ENCODE measurements at places on chromosomes 1 and 21.

GRCh38 chr1:41411229-41411628, 50.0 kb downstream of the FOXO6 start:
- no peak for DNase-seq

GRCh38 chr1:154492115-154492514, 9.9 kb upstream of the TDRD10 start:
- no peak for DNase-seq

GRCh38 chr21:42387164-42387563, 8.7 kb downstream of the TMPRSS3 start:
- no peak for DNase-seq

- DNase-seq = no peak
Measured at GRCh38 chr1:41613689-41614574, 129.4 kb upstream of the EDN2 start.

- no peak for DNase-seq
Measured at GRCh38 chr1:17586172-17586964, 46.9 kb downstream of the ARHGEF10L start.

DNA sequence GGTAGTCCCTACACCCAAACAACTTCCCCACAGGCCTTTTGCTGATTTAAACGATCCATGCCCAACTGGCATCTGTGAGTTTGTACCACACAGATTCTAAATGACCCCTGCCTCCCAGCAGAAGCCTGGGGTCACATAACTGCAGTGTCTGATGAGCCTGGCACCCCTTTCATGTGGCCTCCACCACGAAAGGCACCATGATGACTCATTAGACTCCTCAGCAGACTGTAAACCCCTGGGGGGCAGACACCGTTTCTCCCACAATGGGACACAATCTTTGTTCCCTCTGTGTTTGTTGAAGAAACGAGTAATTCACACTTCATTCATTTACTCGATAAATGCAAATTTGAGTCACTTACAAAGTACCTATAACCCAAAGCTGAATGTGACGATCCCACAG, 81.6 kb downstream of the CCDC185 start:
- no peak for DNase-seq

GRCh38 chr1:212718499-212718898, 18.9 kb upstream of the BATF3 start:
- no peak for DNase-seq

GRCh38 chr1:116770625-116771024, 16.4 kb downstream of the CD2 start:
- no peak for DNase-seq

DNA sequence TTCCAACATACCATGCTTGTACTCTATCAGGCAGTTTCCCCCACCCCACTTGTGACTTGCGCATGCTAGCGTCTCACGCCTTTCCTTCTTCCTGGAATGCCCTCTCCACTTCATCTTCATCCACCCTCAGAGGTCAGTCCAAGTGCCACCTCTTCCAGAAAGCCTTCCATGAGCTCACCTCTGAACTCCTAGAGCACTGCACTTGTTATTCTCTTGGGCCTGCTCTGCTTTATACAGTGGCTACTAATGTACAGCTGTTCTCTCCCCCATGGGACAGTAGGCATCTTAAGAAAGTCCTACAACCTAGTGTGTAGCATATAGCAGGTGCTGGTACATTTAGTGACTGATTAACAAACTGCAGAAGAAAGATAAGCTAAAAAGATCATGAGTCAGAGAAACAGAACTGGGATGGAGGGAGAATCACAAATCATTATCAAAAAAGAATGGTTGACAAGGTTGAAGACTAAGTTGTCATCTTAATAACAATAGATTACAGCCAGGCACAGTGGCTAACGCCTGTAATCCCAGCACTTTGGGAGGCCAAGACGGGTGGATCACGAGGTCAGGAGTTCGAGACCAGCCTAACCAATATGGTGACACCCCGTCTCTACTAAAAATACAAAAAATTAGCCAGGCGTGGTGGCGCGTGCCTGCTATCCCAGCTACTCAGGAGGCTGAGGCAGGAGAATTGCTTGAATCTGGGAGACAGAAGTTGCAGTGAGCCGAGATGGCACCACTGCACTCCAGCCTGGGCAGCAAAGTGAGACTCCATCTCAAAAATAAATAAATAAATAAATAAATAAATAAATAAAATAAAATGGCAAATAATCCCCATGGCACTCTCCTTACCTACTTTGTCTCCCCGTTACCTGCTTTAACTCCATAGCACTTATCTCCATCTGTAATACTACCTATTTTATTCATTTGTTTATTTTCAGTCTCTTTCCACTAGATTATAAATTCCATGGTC, 16.3 kb upstream of the TSPAN1 start:
- no peak for DNase-seq

DNA sequence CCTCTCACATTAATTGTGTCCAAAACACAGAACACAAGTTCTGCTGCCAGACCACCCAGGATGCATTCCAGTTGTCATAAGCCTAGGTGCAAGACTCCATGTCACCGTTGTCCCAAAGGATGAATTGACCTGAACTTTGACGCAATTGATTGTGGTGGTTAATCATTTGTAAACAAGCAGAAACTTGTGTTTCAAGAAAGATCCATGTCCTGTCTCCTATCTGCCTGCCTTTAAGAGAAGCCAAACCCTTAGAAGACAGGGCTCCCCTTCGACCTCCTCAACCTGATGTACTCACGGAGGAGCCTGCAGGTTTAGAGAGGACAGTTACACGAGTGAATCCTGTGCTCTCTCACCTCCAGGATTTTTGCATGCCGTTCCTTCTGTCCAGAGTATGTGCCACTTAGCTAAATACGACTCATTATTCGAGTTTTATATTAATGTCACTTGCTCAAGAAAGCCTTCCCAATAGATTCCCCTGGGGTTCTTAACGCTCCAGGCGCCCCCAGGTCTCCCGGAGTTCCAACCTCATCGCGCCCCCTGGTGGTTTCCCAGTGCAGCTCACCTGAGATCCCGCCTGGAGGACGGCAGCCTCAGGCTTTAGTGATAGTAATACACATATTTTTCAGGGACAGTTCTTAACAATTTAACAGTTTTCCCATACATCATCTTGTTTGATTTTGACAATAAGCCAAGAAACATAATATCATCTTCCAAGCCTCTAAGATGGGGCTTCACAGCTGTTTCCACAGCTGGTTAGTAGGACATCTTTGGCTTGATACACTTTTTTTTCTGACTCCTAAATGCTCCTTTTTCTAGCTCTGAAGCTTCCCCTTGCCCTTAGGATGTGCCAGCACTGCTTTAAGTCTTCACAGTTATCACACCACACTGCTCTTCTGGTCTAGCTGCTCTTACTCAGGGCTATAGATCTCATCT, 2.4 kb upstream of the C8B start:
- DNase-seq = no peak

GRCh38 chr1:161128591-161129420, 3.7 kb downstream of the DEDD start:
- DNase-seq = no peak

GRCh38 chr1:163706915-163707314, 385.2 kb downstream of the NUF2 start:
- no peak for DNase-seq

GRCh38 chr1:37137014-37137413, 102.7 kb upstream of the GRIK3 start:
- DNase-seq = no peak

Measured in stimulated activated CD4-positive, alpha-beta T cell treated with anti-CD3 and anti-CD28 coated beads, Interleukin-15, amount 100 ng/mL, for 48 hours (primary cell).